SJSA1 (cell line): ENCODE measurements at places on chromosomes 11 and 22.

DNA sequence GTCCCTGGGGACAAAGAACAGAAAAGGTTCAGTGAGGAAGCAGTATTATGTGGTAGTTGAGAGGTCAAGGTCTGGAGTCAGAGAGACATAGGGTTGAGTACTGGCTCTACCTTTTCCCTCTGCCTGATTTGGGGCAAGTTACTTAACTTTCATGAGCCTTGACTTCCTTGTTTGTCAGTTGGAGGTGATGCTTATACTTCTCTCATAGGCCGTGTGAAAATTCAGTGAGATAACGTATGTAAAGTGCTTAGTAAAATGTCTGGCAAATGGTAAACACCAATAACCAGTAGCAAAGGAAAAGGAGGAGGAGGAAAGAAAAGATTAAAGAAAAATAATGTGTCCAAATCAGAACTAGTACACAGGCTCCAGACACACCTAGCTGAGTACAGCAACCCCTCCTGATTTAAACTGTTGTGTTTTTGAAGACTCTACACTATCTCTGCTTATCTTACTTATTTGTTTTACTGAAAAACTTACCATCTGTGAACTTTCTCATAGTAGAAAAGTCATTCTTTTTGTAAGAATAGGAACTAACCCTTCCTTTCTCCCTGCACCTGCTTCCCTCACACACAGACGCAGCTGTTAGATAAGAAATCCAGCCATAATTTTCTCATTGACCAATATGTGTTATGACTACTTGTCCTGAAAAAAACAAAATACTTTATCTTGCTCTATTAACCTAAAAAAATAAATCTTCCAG lies 126.9 kb downstream of the CD44 start:
- DNase-seq, result no peak

- DNase-seq, result peak; percentile 34
Observed at GRCh38 chr22:30906411-30906810, 62.2 kb downstream of the MORC2 start.

DNA sequence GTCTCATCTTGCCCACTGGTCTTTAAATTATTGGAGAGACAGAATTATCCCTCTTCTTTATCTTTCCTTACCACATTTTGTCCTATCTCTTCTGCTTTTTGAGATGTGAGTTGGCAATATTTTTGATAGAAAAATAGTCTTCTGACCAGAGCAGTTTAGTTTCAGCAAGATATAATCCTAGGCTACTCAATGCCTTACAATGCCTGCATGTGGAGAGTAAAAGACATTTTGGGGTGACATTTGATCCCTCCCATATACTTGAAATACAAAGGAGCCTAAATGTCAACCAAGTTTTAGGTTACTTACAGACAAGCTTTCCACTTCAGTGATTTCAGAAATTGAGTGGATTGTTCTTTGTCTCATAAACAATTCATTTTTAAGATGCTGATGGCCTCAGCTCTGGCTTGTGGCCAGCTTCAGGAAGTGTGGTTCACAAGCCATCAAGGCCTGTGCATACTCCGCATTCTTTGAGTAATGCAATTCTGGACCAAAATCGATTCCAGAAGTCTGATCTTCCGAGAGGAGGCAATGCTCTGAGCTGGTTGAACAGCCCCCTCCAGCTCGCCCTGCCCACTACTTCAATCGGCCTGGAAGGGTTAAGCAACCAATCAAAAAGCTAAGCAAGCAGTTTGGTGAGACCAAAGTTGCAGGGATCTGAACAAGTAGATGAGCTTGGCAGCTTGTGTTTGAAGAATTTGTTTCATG lies 274.4 kb downstream of the BLID start:
- no peak for DNase-seq

DNA sequence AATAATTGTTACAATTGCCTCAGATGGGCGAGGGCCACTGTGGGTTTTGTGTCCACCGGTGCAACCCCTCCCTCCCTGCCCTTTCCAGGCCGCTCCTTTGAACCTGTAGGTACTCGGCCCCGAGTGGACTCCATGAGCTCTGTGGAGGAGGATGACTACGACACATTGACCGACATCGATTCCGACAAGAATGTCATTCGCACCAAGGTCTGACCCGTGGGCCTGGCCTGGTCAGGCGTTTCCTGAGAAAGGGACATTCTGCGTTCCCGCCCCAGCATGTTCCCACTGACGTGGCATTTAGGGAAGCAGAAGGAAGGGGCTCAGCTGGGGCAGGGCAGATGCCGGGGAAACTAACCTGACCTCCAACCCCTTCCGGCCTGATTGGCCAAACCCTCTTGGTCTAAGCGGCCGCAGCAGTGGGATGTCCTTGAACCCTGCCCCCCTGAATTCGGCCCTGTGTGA lies 10.1 kb downstream of the SIDT2 start:
- no peak for DNase-seq

- no peak for DNase-seq
Observed at GRCh38 chr22:31085493-31085824, 4.3 kb downstream of the SMTN start.

GRCh38 chr22:37229805-37230672 lies 14.0 kb downstream of the RAC2 start:
- DNase-seq, result peak; percentile 84

DNA sequence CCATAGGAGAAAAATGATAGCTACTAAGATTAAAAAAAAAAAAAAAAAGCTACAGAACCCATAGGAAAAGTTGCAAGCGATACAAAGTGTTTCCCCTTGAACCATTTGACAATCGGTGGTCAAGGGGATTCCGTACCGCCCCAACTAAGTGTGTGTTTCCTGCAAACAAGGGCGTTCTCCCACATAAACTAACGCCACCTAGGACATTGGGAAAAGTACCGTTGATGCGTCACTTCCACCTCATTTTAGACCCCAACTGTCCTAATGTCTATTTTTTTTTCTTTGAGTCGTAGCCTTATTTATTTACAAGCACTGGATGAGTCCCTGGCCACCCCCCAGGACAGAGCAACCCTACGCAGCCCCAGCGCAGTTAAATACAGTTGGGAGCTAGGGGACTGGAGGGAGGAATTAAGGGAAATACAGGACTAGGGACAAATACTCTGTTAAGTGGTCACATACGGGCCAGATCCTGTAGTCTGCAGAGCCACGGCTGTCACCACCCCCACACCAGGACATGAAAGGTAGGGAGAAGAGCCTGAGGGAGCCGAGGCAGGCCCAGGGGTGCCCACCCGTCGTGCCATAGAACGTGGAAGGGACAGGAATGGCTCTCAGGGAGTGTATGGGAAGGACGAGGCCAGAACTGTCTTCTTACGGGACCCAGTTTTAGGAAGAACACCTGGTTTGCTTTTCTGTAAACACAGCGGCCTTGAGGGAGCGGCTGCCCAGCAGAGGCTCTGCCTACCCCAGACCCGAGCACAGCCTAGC lies 19.0 kb downstream of the EIF1AD start:
- no peak for DNase-seq

DNA sequence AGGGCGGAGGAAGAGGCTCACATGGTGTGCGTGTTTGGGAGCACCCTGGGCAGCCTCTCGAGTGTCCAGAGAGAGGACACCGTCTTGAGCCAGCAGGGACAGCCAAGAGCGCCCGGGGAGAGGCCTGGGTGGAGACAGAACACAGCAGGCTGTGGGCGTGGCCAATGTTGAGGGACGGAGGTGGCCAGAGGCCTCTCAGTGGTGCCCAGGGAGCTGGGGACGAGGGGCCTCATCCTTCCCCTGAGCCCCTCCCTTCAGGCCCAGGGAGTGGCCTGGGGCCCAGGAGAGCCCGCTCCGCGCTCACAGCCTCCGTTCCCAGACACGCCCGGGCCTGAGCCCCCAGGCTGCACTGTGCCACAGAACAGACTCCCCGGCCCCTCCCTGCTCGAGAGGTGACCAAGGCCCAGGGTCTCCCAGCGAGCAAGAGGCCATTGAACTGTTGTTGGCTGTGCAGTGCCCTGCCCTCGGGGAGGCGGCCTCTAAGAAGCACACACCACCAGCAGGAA lies 48.4 kb downstream of the CDKN1C start:
- DNase-seq, result peak; percentile 75

DNA sequence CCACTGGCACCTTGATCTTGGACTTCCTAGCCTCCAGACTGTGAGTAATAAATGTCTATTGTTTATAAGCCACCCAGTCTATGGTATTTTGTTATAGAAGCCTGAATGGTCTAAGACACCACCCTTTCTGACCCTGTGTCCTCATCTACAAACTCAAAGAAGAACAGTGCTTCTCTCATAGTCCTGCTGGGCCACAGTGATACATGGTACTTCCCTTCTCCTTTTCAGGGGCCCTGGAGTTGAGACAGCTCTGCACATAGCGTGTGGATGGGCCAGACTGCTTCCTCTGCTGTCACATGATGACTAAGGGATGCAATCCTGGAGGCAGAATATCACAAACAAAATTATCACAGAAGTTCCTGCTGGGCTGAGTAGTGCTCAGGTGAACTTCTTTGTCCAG lies 5.0 kb downstream of the KCNJ11 start:
- no peak for DNase-seq

DNA sequence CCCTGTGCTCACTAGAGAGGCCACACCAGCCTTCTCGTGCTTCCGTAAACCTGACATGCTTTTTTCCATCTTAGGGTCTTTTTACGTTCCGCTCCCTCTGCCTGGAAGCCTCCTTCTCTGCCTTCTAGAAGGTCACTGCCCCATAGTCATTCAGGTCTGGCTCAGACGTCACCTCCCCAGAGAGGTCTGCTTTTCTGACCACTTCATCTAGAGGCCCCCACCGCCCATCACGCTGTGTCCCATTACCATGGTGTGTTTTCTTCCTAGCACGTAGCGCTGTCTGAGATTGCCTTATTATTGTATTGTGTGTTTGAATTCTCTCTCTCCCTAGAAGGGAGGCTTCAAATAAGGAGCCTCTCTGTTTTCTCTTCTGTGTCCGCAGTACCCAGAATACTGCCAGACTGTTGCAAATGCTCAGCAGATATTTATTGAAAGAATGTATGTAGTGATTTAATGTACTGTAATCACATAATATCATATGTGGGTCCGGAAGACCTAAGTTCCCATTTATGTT lies 10.0 kb downstream of the TAB1 start:
- no peak for DNase-seq

- DNase-seq, result no peak
Observed at GRCh38 chr11:44139565-44140330, 44.3 kb downstream of the EXT2 start.

DNA sequence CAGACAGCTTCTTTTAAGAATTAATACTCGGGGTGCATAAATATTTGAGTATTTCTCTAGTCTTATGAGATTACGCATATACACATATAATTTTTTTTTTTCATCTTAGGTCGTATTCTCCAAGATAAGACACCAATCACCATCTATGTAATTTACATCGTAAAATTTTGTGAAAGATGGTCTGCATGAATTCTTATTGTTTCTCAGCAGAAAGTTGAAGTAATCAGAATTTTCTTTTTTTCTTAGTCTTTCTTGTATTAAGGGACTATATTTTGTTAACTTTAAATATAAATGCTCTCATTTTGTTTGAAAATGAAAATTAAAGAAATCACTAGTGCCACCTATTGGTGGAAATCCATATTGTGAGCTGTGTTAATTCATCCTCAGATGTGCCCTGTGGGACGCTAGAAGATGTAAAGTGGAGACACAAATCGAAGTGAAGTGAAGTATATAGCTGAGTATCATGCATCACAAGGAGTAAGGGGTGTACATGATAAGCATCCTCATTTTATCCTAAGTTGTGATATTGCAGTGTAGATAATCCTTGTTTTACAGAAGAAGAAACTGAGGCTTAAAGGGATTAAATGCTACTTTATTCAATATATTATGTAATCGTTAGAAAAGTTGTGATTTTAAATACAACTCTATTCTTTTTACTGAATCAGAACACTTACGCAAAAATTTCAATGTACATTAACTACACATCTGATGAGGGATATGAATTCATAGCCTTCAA lies 2084.3 kb downstream of the LRRC4C start:
- DNase-seq, result no peak

DNA sequence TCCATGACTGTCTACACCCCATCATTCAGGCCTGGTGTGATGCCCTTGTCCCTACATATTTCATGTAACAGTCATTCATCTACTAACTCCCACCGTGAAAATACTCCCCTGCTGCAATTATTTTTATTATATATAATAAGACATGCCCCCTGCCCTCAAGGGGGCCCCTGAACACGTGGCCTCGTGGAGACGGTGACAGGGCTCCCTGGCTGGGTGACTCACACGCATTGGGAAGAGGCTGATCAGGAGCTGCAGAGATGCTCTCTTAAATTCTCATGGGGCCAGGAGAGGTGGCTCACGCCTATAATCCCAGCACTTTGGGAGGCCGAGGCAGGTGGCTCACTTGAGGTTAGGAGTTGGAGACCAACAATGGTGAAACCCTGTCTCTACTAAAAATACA lies 88.6 kb downstream of the ST3GAL4 start:
- no peak for DNase-seq
